Mucosa of descending colon (tissue), 3 donors: ENCODE measurements at places on chromosomes 1 and 21. TPM values are rescaled to one million over a fixed set of nuclear protein-coding genes. Genes with fewer than 3 reads are reported as not detected.

DNA sequence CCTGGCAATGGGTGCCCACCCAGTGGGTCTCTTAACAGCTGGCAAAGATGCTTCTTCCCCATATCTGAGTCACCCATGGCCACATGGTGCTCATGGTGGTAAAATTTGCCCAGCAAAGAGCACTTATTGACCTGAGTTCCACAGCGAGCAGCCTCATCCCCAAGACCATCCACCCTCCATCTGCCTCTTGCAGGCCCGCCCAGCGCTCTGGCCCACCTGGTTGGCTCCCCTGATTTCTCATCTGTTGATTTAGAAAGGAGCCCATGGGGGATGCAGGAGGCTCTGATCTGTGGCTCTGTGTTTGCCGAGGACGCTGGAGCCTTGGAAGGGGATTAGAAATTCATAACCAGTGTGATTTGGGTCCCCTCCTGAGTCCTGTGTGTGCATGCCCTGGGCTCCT is 657.5 kb downstream of the PTPRU start:
- no peak for DNase-seq

- DNase-seq, result no peak
Observed at GRCh38 chr1:107727866-107728265, 237.1 kb downstream of the VAV3 start.

DNA sequence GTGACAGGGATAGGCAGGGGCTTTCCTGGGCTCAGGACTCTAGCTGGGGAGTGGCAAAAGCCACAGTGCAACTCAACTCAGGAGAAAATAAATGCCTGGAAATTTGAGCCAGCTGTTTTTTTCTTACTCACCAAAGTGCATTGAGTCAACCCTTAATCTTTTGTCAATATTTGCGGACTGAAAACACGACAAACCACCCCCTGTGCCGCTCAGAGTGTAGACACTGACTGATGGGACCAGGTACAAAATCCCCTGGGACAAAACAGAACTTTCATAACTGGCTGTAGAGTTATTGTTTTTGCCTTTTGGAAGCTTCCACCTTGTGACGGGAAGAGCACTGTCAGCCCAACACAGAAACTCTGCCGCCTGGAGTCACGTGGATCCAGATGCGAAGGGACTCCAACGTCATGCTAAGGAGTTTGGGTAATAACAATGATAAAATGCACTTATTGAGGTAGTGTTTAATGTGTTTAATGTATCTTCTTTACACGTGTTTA is 164.6 kb downstream of the PLPP3 start:
- DNase-seq, result no peak

GRCh38 chr1:85361606-85362296 is 85.3 kb upstream of the BCL10 start:
- no peak for DNase-seq

DNA sequence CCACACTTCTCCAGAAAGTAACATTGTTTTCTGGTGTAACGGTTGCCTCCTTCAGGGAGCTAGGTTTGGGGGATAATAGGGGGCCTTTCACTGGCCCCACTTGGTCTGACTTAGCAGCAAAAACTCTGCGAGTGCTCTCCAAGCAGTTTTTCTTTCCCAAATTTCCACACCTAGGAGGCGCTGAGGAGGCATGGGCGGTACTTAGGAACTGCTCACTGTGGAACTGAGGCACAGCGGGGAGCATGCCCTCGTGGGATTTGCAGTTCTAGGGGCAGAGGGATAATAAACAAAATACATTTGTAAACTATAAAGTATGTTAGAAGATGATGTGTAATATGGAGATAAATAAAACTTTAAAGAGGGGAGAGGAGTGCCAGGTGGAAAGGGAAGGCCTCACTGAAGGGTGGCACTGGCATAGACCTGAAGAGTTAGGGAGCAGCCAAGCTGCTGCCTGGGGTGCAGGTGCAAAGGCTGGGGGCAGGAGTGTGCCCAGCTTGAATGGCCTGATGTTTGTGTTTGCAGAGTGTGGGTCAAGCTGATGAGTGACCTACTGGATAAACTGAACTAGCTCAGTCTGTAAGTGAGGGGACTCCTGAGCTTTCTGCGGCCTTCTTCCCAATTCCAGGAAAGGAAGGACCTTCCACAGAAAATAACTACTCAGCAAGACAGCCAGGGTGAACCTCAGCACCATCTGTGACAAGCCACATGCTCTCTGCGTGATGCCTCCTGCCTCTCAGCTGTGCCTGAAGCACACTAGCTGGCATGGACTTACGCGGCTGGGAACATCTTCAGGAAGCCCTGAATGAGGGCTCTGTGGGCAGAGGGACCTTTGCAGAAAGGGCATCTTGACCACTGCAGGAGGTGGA is 1.9 kb downstream of the EPHX1 start:
- no peak for DNase-seq

DNA sequence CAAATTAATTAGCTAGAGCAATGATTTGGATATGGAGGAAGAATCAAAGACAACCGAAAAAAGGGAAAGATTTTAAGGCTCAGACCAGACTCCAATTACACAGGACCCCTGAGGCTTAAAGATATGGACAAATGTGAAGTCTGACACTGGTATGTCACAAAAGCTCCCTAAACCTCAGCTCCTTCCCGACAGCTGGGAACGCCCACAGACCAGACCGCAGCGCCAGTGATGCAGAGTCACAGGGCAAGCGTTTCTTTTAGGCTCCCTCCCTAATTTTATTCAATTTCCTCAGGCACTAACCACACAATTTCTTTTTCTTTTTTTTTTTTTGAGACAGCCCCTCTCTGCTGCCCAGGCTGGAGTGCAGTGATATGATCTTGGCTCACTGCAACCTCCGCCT is 40.2 kb downstream of the NID1 start:
- DNase-seq, result no peak

Gene MAP3K7CL
- 2.2 TPM for total RNA-seq

DNA sequence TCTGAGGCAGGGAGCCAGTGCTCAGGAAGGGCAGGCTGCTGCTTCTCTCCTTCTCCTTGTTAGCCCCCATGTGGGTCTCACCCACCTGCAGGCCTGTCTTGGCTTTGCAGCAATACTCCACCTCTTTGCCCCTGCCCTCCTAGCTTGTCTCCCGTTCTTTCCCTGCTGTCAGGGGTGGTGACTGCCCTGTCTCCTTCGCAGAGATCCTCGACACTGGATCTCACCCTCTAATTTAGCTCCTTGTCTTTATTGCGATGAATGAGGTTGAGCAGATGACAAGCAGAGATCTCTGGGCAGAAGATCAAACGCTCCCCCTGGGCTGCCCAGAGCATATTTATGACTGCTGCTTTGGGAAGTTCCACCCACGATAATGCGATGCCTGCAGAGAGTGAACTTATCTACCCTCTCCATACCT is 199.2 kb downstream of the ROR1 start:
- no peak for DNase-seq

Gene C4BPA
- 1.5 TPM for total RNA-seq
